ENCODE measurements at places on chromosomes 5 and 9.

DNA sequence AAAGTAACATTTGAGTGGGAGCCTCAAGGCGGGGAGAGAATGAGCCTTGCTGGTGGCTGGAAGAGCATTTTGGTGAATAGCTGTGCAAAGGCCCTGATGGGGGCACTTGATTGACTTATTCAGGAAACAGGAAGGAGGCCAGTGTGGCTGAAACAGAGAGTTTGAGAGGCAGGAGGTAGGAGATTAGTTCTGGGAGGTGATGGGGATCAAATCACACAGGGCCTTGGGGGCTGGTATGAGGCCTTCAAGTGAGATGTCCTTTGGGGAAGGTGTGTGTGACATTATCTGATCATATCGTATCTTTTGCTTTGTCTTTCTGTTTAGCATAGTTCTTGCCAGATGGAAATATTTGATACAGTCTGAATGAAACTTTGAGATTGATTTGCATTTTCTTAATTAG lies 172.3 kb downstream of the TENT4A start:
- DNase-seq, result no peak

- no peak for DNase-seq
Observed at GRCh38 chr9:130254747-130255630, 10.6 kb upstream of the HMCN2 start.

- no peak for DNase-seq
Observed at GRCh38 chr9:133465984-133466383, 6.2 kb downstream of the CACFD1 start.

GRCh38 chr5:59721741-59722140 lies 171.8 kb downstream of the PDE4D start:
- no peak for DNase-seq

- peak; percentile 79 for DNase-seq
Observed at GRCh38 chr5:175463641-175464040, 14.7 kb upstream of the SFXN1 start.

GRCh38 chr9:126462617-126463016 lies 136.0 kb downstream of the MVB12B start:
- DNase-seq, result no peak

GRCh38 chr9:72577212-72577753 lies 55.9 kb downstream of the TMC1 start:
- DNase-seq, result no peak

DNA sequence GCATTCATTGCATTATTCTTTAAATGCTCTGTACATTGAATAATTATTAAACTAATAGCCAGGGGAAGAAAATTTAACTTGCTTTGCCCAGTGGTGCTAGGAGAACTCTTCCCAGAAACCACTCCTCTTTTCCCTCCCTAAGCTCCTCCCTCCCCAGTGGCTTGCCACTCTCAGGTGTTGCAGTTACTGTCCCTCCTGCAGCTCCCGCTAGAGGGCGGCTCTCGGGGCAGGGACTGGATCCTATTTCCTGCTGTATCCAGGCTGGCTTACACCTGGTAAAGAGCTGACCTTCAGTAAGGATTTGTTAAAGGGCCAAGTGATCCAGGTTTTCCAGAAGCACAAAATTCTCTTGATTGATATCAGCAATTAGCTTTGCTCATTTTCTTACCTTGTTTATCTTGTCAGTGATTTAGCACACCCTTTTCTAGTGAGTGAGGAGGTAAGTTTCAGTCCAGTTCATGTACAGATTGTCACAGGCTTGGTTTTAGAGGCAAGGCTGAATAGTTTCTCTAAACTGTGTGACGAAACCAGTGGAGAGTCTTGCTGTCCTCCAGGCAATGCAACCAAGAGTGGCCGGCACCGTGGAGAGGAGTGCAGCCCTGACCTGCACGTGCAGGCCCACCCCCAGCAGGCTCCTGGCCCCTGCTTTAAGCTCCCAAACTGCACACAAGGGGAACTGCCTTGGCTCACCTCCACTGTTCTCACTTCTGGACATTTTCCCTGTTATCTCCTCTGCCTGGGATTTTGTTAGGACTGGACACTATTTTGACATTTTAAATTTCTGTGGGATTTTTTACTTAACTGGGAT lies 423.8 kb downstream of the SPOCK1 start:
- peak; percentile 80 for DNase-seq

DNA sequence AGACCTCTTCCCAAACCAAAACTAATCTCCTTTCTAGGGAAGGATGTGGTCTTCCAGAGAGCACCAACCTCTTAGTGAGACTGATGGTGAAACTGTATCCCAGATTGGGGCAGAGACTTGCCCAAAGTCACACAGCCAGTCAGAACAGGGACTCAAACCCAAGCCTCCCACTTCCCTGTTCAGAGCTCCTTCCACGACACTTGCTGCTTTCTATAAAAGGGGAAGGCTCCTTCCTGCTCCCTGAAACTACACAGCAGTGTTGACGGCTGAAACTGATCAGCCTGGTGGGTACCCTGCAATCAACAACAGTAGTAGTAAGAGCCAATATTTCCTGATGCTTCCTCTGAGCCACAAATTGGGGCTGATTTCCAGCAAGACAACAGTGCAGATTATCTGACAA lies 1.5 kb downstream of the TOR2A start:
- DNase-seq, result no peak

DNA sequence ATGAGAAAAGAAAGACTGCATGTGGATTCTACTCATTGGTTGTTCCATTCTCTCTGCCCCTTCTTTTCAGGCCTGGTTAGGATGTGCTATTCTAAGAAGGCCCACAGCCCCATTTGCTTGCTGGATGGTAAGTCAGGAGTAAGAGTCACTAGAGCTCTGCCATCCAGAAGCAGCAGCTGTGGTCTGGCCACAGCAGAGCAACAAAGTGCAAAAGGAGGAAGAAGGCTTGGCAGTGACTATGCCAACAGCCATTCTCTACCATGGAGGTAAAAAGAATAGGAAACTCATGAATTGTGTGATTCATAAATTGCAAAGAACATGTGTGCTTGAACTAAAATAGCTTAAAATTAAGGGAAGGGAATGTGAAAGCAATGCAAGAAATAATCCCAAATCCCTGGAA lies 20.9 kb downstream of the KLHL3 start:
- DNase-seq, result no peak
